NCI-H2081 (cell line): ENCODE measurements at places on chromosomes 6 and 20.

- no peak for DNase-seq
Observed at GRCh38 chr6:64732888-64733287, 974.1 kb downstream of the EYS start.

- DNase-seq: no peak
Observed at GRCh38 chr6:45757443-45758130, 258.1 kb downstream of the CLIC5 start.

GRCh38 chr20:34110745-34111641 lies 1.1 kb downstream of the EIF2S2 start:
- no peak for DNase-seq

DNA sequence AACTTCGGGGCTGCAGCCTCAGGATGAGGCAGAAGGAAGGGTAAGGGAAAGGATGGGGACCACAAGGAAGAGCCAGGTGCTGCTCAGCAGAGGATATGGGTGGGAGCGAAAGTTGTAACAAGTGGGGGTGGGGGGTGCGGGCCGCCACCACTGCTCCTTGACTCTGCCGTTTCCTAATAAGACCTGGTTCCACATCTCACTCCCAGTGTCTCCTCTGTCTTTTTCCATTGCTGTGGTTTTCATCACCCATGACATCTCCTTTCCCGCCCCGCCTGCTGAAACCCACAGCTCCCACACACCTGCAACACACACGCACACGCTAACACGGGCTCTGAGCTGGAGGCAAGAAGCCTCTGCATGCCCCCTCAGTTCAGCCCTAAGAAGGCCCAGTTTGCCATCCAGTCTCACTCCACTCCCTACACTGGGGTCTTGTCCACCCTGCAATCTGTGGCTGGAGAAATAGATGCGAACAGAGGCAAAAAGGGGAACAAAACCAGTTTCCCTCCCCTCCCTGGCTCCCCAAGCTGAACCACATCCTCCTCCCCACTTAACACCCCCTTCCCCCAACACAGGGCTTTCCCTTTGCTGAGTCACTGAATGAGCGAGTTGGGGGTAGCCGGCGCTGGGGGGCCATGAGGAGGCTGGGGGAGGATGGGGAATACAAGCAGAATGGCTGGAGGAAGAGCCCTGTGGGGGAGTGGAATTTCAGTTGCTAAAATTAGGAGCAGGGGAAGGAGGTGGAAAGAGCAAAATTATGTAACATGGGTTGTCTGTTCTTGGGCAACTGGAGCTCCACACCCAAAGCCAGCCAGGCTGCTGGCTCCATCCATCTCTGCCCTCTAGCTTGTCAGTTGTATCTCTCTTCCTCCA lies 11.5 kb downstream of the NFKBIL1 start:
- no peak for DNase-seq
